ENCODE measurements at places on chromosomes 12 and 14.

DNA sequence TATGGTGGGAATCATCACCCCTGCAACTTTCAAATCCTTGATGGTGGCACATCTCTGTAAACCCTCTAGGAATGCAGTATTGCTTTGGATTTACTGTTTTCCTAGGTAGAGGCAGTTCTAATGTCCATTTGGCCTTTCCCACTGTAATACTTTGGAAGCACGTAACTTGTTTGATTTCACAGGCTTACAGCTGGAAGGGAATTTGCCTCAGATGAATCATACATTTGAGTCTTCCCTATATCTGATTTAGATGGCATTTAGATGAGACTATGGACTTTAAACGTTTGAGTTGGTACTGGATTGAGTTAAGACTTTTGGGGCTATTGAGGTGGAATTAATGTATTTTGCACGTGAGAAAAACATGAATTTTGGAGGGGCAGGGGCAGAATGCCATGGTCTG is 35.9 kb downstream of the DAAM1 start:
- no peak for DNase-seq

- DNase-seq: no peak
Observed at GRCh38 chr12:47841910-47842309, 22.2 kb upstream of the HDAC7 start.

- DNase-seq: no peak
Observed at GRCh38 chr12:82359115-82359478, 768 bp downstream of the METTL25 start.

GRCh38 chr14:78561074-78561473 is 390.9 kb downstream of the NRXN3 start:
- DNase-seq: no peak

- no peak for DNase-seq
Observed at GRCh38 chr12:75923964-75924666, 107.5 kb downstream of the PHLDA1 start.

- no peak for DNase-seq
Observed at GRCh38 chr12:94208622-94208966, 60.2 kb downstream of the PLXNC1 start.

- no peak for DNase-seq
Observed at GRCh38 chr14:80942191-80942600, 658 bp upstream of the CEP128 start.

DNA sequence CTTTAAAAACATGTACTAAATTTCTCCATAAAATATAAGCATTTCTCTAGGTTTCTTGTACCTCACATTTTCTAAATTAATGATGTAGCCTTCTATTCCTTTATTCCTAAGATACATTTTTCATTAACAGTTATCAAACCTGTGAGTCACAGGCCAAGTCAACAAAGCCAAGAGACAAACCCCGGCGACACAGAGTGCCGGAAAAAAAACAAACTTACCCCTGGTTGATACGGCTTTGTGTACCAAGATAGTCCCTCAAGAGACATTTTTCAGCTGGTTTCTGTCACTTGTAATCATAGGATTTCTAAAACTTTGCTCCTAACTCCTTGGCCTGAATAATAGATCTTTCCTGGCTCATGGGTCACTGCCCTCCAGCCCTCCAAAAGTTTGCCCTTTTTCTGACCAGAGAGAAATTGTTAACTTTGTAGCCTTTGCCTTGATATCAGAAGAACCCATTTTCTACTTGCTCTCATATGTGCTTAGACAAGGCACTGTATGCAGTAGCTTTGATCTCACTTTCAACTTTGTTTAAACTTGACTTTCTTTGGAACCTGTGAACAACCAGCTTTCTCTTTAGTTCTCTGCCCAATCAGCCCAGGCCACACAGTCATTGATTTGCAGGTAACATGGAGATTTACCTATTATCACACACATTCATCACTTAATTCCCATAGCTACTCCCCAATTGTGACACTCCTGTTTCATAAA is 172.2 kb downstream of the PRKD1 start:
- no peak for DNase-seq

GRCh38 chr14:32134448-32135097 is 57.5 kb downstream of the ARHGAP5 start:
- DNase-seq: no peak

DNA sequence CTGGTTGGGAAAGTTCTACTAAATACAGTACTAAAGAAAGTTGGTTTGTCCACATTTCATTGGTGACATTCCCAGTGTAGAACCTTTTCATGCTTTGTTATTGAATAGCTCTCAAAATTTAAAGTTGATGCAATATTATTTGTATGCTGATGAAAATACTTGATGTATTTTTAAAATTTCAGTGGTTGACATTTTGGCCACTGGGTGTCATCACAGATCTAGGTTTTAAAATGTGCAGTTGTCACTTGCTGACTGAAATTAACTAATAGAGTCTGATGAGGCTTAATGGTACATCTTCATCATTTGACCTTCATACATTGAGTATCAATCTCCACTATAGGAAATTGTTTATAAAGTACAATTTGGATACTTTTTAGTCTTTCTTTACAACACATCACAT is 37.1 kb downstream of the CMAS start:
- peak; percentile 26 for DNase-seq

DNA sequence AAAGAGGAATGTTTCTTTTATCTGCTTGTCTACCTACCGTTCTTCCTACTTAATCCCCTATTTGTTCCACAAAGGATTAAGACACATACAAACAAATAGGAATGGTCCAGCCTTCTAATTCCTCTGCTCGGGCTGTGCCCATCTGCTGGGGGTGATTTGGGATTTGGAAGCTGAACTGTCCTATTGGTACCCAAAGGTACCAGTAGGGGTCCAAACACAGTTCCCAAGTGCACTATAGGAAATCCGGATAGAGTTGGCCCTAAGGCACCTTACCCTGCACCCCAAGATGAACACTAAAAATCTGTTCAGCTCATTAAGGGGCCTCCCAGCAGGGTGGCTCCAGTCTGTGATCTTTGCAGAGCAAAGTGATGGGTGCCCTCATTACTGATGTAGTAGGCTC is 566.9 kb downstream of the NRXN3 start:
- no peak for DNase-seq

DNA sequence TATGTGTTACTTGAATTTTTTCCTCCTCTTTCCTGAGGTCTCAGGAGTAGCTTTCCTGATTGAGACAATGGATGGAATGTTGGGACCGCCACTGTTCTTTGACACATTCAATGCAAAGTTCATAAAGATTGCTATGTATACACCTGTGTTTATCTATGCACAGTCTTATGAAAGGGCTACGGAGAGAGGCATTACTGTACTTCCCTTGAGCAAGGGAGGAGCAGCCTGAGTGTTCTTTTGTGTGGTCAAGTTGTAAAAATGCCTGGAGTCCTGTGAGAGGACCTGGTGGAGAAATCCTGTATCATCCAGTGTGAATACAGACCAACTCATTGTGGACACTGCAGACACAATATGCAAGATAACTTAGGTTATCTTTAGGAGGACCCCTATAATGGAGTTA is 1.2 kb downstream of the SRGAP1 start:
- DNase-seq: no peak

DNA sequence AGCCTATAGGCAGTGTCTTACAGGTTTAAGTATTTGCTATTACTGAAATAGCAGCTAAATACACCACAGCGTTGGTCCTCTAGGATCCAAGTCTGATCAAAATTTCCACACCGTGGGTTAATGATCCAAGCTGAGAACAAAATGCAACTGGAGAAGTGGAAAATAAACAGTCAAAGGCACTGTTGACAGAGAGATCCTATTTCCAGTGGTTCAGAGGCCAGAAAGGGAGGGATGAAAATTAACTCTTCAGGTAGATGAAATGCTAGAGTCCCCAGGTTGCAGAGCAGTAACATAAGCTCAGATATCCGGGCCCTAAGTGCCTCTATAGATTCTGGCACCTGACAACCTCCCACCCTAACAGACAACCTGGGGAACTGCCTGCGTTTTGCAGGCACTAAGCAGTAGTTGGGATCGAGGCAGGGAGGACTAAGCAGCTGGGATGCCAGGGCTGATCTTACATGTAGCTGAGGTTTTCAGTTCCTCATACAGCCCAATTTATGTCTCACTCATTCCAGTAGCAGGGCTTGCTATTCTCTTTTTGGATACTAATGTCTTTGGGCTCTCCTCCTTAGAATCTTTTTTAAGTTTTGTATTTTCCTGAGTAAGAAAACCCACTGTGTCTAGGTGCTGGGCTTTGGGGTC is 42.7 kb upstream of the CRACR2A start:
- no peak for DNase-seq

GRCh38 chr14:92340931-92341330 is 18.0 kb downstream of the SLC24A4 start:
- DNase-seq: no peak

DNA sequence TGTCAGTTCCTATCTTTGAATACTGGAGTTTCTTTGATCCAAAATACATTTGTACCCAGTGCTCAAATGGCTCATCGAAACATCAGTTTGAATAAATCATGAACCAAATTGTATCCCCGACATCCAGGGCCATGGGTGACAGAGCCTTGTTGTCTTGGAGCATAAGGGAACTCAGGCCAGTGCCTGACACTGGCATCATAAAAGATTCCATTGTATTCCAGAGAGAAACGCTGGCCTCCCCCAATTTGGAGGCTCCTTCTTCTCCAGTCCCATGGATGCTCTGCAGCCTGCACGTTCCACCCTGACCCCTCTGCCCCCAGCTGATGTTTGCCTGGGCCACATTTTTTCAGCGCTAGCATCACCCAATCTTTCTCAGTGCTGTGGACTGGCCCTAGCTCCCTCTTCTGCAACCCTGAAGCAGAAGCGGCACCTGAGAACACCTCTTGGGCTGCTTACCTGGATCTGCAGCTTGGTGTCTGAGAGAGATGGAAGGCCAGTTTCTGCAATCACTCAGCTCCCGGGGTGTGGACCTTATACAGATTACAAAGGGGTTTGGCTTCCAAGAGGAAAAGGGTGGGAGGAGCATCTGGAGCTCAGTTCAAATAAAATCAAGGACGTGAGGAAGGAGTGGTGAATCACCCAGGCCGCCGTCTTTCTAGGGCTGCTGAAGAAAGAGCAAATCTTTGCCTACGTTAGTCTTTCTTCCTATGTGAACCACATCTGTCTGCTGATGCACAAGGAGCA is at the start of gene RNASE1:
TSS of gene RNASE1 (minus strand) at position 504 of the 744 bp plus-strand sequence. CDS start 776 bp downstream, outside the sequence.
- peak; percentile 73 for DNase-seq

DNA sequence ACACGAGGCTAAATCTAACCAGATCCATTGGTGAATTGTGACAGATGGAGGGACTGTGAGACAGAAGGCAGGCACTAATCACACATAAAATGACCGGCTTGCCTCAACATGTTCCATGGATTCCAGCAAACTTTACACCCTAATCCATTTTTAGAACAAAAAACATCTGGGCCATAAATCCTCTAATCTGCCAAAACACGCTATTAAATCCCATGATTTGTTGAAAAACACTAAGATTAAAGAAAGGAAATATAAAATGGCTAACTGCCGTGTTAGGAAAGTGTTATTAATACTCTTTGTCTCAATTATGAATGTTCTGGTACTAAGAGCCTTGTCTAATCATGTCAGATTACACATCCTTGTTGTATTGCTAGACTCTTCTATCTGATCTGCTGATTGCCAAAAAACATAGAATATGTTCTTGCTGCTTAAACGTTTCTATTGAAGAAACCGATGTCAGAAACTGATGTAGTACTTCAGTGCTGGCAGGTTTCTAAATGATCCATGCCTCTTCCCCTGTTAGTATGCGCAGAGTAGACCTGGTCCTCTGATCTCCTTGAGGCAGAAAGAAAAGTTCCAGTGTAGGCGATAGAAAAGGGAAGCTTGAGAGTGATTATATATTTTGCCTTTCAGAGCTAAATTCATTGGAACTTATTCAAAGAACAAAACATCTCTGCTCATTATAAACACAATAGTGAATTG is 384.9 kb downstream of the SOX5 start:
- DNase-seq: no peak

DNA sequence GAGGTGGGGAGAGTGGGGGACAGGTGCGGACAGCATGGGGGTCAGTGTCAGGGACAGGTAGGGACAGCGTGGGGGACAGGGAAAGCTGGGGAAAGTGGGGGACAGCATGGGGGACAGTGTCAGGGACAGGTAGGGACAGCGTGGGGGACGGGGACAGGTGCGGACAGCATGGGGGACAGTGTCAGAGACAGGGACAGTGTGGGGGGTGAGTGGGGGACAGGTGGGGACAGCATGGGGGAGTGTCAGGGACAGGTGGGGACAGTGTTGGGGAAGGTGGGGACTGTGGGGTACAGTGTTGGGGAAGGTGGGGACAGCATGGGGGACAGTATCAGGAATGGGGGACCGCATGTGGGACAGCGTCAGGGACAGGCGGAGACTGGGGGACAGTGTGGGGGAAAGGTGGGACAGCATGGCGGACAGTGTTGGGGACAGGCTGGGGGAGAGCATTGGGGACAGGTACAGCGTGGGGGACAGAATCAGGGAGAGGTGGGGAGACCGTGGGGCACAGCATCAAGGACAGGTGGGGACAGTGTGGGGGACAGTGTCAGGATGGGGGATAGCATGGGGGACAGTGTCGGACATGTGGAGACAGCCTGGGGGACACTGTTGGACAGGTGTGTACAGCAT is 96.1 kb downstream of the TMEM121 start:
- DNase-seq: no peak

DNA sequence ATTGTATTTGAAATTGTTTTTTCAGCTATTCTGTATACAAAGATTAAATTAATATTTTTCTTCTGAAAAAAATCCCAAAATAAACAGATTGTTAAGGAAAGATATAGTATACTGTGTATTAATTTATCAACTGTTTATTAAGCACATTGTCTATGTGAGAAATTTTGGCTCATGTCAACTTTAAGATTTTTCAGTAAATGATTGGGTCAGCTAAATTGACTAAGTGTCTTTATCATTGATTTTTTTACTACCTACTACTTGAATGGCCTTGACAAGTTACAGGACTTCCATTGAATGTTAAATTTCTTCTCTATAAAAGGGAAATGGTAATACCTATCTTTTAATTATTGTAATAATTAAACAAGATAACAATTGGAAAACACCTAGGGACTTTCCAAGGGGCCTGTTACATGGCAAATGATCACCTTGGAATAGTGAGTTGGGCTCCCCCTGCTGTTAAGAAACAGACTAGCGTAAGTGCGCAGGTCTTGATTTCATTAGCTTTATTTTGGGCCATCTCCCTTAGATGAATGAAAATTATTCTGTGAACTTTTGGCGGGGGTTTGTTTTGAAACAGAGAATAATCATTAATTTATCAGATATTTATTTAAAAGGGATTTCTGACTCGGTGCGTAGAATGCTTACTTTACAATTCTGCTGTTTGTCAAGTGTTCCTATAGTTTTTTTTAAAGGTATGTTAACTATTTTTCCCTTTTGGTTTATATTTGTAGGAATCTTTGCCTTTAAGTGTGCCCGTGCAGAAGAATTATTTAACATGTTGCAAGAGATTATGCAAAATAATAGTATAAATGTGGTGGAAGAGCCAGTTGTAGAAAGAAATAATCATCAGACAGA is 14.5 kb upstream of the CCT2 start:
- DNase-seq: no peak

Measured in posterior cingulate gyrus (tissue), 11 donors.